NCI-H524 (cell line): ENCODE measurements at places on chromosomes 1 and 21.

DNA sequence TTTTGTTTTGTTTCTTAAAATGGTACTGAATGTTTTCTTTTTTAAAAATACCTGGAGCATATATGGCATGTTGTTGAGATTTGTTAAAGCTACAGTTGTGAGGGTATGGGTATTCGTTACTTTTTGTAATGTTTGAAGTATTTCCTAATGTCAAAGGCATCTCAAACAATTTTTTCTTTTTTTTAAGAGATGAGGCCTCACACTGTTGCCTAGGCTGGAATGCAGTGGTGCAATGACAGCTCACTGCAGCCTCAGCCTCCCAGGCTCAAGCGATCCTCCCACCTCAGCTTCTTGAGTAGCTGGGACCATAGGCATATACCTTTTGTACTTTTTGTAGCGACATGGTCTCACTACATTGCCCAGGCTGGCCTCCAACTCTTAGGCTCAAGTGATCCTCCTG, 16.1 kb downstream of the CLCN6 start:
- DNase-seq, result no peak

DNA sequence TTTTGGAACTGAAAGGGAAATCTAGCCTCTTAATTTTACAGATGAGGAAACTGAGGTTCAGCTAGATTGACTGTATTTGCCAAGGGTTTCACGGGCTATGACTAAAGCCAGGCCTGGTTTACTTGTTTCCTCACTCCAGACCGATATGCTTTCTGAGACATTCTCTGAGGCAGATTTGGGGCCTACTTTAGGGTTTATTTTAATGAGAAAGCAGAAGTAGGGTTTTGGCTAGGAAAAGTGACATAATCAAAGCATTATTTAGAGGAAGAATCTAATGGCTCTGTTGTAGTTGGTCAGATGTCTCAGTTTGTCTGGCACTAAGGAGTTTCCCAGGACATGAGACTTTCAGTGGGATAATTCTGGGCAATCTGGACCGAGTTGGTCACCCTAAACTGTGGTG, 1.5 kb upstream of the RPTN start:
- DNase-seq, result no peak

- no peak for DNase-seq
Measured at GRCh38 chr1:175656416-175656815, 87.0 kb downstream of the TNR start.

- DNase-seq, result no peak
Measured at GRCh38 chr1:183592733-183593132, 2.5 kb upstream of the NCF2 start.

DNA sequence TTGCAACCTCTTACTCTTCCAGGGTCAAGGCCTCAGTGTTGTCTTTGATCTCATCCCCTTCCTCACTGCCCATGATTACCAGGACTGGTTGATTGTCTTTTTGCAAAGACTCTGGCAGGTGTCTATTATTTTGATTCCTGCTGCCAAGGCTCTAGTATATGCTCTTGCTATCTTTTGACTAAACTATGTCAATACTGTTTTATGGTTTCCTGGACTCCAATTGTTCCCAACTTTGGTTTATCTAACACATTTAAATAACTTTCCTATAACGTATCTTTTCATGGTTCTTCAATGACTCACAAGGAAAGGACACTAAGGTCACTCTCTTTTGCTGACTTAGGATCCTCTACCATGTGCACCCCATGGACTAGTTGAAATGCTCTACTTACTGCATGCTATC, 141.5 kb downstream of the PTPRC start:
- DNase-seq, result no peak

DNA sequence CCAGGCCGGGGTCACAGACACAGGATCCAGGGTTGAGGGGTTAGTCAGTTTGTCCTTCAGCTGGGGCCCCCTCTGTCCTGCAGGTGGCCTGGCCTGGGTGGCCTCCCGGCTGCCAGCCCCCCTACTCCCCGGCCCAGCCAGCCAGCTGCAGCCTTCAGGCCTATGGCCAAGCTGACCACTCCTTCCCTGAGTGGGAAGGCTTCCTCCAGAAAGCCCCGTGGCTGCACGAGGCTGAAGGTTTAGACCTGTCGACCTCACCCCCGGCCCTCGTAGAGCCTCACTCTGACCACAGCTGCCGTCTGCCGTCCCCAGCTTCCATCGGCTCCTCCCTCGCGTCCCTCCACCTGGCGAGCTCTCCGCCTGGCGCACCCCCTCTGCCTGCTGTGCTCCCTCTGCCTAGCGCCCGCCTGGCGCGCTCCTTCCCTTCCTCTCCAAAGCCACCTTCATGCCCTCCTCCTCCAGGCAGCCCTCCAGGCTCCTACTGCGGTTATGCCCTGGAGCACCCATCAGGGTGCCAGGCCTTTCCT, 9.6 kb downstream of the TTLL10 start:
- DNase-seq, result no peak

- DNase-seq, result peak; percentile 35
Measured at GRCh38 chr1:245888809-245889208, 618.3 kb downstream of the SMYD3 start.

DNA sequence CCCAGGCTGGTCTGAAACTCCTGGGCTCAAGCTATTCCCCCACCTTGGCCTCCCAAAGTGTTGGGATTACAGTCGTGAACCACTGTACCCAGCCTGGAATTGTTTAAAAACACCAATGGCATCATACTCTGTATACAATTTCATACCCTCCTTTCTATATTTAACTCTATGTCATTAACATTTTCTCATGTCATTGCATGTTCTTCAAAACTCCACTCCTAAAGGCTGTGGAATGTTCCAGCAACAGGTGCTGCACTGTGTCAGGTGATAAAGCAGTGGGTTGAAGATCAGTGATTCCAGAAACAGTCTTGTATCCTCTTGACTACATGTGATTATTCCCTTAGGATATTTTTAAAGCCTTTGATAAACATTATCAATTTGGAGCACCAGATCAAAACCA, 36.7 kb upstream of the GRHL3 start:
- DNase-seq, result no peak

GRCh38 chr1:210618369-210618768, 289.7 kb downstream of the HHAT start:
- peak; percentile 65 for DNase-seq

DNA sequence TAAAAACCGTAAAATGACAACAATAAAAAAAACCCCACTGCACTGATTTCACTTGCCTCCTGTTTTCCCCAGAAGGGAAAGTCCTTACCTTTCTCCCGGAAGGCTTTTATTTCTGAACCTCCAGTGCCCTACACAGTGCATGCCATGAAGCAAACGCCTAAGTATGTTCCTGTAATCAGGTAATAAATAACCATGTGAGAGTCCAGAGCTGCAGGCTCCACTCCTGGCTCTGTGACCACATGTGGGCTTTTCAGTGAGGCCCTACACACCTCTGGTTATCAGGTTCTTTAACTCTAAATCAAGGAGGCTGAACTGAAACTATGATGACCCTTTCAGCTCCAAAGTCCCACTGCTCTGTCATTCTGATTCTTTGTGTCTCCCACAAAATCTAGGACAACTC, 20.8 kb upstream of the NR5A2 start:
- no peak for DNase-seq

DNA sequence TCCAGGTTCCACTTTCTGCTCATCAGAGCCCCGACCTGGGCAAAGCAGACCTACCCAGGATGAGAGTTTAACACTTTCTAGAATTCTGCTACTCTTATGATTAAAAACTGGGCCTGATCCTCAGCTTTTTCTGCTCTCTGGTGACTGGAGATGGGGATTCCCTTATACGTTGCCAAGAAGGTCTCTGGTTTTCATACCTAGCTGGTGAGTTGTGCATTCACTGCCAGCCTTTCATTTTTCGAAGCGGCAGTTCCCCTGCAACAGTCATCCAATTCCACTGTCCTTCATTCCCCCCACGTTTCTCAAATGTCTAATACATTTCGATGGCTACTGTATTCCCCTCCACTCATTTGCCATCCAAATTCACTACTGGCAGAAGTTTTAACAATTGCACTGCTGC, 135.3 kb downstream of the ADSS2 start:
- DNase-seq, result no peak

- peak; percentile 51 for DNase-seq
Measured at GRCh38 chr1:49765034-49765433, 258.7 kb downstream of the AGBL4 start.

GRCh38 chr1:182589931-182590330, 875 bp upstream of the RNASEL start:
- no peak for DNase-seq

DNA sequence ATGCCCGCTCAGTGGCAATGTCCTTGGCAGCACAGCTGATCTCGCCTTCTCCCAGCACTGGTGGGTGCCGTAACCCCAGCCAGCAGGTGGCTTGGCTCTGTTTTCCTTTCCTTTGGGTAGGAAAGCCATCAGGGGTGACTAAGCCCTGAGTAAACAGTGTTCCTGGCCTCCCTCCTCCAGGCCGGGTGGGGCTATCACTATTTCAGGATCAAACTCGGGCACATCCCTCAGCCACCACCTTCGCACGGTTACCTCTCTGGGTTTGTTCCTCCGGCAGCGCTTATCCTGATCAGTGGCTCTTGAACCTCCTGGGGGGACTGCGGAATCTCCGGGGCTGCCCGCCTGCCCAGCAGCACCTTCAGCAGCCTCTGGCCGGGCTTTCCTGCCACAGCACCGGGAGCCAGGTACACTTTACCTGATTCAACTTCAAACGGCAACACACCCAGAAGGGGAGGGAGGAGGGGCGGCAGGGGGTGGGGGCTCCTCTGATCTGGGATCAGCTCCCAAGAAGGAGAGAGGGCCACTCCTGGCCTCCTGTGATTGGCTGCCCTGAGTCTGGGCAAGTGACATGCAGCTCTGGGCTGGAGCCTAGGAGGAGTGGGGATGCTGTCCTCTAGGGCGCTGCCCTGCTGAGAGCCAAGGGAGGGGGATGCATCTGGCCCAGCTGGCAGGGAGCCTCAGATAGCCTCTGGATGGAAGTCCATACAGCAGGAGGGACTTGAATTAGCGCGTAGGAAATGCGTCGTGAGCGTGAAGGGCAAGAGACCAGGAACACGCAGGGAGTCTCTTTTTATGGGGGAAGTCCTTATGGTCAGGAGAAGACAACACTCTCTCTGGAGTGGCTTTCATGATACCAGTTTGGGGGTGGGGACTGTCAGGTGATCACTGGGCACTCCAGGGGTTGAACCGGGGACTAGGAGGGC, at the start of gene ASCL5:
Gene ASCL5, minus strand, starts transcription at position 353 of the 923 bp plus-strand sequence. CDS start 11,812 bp downstream, outside the sequence.
- peak; percentile 16 for DNase-seq

DNA sequence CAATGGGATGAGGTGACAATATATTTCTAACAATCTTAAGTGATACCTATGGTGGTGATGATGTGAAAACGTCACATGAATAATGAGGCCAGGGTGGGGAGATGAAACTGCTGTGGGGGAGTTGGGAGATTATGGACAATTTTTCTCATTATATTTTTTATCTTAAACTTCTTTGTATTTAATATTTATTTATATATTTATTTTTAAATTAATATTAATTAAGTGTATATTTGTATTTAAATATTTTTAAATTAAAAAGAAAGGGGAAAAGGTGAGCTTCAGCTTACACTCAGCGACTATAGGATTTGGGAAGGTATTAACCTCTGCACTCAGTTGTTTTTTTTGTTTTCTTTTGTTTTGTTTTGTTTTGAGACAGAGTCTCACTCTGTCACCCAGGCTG, 158.7 kb downstream of the PSMG1 start:
- no peak for DNase-seq

DNA sequence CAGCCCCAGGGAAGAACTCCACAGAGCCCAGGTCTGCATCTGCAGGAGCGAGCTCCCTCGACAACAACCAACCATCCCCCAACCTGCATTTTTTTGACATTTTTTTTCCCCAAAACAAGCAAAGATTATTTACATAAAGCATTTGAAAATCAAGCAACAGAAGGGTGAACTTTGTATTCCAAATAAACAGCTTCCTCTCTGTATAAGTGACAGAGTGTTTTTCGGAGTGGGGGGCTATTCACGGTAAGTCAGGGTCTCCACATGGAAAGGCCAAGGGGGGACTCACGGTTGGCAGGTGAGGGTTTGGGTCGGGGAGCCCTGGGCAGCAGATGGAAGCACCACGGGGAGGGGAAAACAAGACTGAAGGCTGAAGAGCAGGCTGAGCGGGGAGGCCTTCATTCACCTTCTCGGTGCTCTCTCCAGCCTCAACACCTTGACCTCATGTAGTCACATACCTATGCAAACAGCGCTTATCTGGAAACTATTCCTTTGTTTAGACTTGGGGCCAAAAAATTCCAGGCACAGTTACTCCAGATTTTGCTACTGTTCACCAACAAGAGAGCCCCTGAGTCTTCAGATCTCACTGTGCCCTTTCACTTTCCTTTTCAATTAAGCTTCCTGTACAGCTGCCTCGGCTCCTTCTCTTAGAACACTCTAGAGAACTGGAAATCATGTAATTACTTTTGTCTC, 27.6 kb downstream of the C2CD2 start:
- no peak for DNase-seq

DNA sequence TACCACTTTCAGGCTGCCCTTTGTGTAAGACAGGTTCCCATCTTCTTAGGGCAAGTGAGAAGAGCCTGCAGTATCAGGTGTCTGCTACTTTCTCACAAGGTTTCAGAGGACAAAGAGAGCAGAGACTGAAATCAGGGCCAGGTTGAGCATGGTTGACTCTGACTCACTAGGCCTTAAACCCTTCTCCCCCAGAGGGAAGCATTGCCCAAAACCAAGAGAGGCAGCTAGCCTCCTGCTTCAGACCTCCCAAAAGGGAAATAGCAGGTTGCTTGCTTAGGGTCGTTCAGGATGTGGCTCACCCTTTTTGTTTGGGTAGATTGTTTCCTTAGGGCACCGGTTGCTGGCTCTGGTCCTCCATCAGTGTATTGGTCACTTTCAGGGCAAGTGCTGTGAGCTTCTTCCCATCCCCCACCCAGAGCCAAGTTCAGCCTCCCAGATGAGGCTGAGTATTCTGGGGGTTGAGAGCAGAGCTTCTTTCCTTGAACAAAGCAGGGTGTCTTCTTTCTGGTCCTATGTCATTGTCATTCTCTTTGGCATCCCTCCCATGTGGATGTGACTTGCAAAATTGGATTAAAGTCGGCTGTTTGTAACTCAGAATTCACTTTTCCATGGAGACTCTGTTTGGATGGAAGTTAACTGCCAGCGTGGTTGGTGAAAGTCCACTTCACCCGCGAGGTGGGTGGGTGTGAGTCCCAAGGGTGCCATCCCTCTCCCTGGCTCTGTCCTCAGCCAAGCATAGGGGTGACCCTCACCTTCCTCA, 55.5 kb upstream of the GALNT2 start:
- DNase-seq, result no peak

DNA sequence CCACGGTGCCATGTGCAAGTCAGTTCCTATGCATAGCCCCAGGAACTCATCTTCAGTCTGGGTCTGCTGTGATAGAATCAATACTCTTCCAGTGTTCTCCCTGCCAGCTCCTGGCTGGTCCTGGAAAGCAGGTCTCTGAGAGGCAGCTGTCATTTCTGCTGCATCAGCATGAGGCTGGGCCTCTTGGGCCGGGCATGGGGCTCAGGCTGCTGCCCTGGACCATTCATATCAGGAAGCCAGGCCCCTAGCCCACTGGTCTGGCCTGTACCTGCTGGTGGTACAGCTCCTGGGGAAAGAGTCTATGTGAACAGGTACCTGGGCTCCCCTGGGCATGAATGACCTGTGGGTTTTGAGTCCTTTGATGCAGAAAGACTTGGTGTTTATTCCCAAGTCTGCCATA, 173.6 kb upstream of the CSF3R start:
- no peak for DNase-seq

- DNase-seq, result no peak
Measured at GRCh38 chr1:11131816-11132215, 32.1 kb upstream of the EXOSC10 start.
